ENCODE measurements at places on chromosomes 7 and 10.

DNA sequence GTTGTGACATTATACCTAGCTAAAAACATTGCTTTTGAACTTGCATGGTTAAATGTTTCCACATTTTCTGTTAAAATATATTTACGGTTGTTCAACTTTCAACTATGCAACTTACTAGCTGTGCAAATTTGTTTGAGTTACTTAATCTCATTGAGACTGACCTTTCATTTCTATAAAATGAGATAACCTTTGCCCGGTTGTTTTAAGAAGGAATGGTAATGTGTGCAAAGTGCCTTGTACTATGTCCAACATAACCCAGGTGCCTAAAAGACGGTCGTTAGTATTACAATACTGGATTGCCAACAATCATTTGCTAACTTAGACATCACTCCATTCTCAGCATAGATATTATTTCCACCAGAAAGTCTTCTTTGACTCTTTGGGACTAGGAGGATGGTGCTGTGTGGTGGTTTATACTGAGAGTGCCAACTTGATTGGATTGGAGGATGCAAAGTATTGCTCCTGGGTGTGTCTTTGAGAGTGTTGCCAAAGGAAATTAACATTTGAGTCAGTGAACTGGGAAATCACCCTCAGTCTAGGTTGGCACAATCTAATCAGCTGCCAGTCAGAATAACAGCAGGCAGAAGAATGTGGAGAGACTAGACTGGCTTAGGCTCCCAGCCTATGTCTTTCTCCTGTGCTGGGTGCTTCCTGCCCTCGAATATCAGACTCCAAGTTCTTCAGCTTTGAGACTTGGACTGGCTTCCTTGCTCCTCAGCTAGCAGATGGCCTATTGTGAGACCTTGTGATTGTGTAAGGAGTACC is 85.2 kb upstream of the PDSS1 start:
- no peak for DNase-seq

GRCh38 chr7:124667312-124668153 is 98.1 kb downstream of the GPR37 start:
- DNase-seq, result no peak

DNA sequence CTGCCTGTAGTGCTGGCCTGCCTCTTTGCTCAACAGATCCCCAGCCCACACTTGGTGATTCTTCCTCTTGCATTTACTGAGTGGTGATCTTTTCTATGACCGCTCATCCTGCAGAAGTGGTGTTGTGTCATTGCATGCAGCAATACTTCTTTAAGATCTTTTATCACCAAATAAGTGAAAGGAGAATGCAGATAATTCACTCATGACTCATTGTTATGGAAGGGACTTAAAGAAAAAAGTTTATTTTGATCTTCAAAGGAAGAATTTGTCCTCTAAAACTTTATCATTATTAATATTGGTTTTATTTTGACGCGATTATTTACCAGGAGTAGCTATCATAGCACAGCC is 489.1 kb upstream of the CELF2 start:
- no peak for DNase-seq

DNA sequence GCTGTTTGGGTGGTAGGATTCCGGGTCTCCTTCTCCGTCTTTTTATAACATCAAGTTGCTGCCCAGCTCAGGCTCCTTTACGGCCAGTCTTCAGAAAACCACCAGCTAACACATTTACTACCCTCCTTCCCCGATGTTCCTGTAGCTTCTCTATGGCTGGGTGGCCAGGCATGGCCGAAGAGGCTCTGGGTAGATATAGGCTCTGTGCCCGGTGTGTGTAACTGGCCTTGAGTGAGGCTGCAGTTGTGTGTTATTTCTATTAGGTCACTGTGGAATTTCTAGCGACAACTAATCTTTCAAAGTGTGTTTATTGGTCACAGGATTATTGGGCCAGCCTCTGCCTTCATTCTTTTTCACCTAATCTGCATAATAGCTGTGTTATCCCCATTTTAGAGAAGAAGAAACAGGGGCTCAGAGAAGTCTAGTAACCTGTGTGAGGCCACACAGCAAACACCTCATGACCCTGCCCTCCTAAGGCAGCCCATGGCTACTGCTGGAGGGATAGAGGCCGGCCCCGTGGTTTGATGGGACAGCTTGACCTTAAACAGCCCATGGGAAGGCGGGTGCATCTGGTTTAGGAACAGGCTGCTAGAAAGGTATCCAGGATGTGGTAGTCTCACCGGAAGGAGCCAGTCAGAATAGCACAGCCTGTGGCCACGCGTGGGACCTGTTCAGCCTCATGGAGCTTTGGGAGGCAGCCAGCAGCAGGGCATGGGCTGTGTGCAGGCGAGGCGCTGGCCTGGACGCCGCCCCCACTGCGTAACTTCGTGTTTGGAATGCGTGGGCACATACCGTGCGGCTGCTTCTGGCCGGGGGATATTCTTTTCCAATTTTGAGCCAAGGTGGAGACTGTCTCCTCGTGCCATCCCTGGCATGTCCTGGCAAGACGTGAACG is 29.7 kb downstream of the HTRA1 start:
- DNase-seq, result no peak
